ENCODE measurements at places on chromosomes 1 and 21.

- DNase-seq, result no peak
Measured at GRCh38 chr1:152870831-152871730, 7.0 kb upstream of the SMCP start.

- no peak for DNase-seq
Measured at GRCh38 chr1:154962156-154962749, 671 bp upstream of the PYGO2 start.

DNA sequence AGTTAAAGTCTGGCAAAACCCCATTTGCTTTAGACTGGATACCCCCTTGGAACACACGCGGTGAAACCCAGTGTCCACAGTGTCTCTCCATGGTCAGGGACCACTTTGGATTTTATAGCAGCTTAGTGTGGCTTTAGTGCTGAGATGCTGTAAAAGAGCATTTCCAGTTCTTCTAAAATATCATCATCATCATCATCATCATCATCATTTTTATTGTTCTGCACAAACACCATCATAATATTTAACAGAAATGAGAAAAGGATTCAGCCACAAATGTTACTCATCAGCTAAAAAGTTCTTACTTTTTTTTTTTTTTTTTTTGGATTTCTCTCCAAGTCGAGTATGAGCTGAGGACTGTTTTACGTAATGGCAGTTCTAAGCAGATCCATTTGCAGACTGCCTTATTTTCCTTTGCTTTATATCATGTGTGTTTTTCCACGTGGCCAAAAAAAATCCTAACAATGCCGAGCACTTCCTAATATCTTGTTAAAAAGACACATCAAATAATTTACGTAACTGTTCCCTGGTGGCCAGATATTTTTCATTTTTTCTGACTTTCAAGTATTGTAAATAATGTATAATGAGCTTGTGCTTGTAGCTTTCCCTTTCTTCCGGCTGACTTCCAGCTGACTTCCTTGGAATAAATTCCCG, 62.8 kb downstream of the EVA1C start:
- no peak for DNase-seq

DNA sequence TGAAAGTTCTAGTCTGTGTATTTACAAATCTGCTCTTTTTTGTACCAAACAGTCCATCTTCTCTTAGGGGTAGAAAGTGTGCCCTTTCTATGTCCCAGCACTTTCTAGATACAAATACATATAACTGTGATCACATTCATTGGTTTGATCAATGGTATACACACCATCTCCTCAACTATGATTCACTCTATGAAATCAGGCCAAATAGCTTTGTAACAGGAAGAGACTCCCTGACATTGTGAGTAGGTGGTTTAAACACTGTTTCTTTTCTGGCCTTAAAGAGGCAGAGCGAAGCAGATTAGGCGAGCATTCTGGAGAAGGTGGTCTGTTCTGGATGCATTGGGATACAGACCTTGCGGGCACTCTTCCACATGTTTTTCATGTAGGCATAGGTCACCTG, 39.3 kb upstream of the EXOSC10 start:
- DNase-seq, result no peak

DNA sequence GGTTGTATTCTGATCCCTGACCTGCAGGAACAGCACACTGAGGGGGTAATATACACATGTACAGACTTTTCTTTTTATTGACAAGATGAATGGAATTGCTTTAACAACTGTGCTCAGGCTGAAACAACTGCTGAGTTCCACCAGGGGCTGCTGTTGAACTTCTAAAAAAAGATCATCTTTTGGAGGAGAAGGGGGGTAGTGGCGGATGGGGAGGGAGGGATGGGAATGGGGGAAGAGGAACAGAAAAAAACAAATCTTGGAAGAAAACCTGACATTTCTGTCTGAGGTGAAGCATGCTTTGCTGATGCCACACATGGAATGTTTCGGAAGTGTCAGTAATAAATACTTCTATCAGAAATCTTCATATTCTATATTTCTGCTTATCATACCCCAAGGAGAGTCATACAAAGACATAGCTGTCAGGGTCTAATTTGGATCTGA, 75.0 kb downstream of the RWDD3 start:
- no peak for DNase-seq

GRCh38 chr1:42164551-42165420, at the start of gene GUCA2A:
Gene GUCA2A (minus strand): TSS chr1:42164745. CDS start chr1:42164712, 33 bp downstream.
- no peak for DNase-seq

DNA sequence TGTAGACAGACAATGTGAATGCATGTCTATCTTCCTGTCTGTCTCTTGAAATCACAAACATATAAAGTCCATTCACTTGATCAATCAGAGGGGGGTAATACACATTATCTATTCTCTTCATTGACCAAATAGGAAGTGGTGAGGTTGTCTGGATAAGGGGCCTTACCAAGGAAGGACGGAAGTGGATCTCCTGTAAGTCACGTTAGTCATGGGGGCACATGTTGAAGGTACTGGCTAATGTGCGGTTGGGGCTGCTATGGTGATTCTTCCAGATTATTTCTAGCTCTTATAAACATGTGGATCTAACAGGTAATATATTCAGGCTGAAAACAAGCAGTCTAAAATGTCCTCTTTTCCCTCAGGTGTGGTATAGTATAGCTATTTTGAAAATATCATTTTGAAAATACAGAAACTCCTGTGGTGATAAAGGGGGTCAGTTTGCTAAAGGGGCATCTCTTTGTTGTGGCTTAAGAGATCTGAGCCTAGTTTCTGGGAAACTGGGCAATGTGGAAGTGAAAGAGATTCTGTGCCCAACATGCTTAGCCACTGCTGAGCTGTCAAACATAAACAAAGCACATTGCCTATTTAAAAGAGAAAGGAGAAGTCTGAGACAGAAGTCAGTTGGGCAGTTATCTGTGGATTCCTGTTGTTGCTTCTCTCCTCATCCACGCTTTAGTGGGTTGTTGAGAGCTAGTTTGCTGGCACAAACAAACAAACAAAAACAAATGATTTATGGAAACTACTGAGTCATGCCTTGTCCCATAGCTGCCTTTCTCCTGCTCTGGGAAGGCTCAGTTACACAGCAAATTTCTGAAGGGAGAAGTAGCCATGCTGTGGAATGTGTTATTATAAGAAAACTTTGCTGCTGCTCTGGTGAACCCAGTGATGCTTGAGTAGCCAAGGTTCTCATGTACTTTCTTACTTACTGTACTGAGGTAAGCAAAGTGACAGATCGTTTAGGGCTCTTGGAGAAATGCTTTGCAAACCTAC, 166.9 kb downstream of the HLX start:
- peak; percentile 69 for DNase-seq

GRCh38 chr1:30462166-30462565, 261.2 kb downstream of the MATN1 start:
- DNase-seq, result no peak

- no peak for DNase-seq
Measured at GRCh38 chr1:193631306-193631705, 444.9 kb upstream of the B3GALT2 start.

DNA sequence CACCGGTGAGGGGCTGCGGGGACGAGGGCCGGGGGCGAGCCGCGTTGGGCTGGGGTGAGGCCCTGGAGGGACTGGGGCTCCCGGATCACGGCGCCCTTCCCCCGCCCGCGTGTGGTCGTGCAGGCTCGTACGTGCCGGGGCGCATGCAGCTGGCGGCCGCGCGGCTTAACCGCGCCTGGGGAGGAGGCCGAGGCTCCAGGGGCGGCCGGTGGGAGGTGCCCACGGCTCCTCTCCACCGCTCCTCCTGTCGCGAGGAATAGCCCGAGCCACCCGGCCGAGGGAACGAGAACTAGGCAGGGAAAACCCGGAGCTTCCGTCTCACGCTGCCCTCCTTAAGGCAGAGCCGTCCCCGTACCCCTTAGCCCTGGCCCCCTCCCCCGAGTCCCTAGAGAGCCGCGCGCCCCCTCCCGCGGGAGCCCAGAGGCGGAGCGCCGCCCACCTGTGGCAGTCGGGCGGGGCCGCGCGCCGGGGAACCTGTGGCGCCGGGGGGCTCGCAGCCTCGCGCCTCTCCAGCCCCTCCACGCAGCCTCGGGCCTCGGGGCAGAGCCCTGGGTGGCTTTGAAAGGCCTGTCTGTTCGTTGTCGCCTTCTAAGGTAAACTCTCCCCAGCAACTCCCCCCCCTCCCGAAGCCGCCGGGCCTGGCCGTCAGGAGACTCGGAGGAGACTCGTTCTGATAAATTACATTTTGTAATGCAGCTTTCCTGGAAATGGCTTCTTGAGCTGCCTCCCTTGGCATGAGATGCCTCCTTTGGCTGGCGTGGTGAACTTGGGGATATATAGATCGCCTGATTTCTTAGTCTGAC, 746 bp downstream of the AK4 start:
- peak; percentile 84 for DNase-seq

DNA sequence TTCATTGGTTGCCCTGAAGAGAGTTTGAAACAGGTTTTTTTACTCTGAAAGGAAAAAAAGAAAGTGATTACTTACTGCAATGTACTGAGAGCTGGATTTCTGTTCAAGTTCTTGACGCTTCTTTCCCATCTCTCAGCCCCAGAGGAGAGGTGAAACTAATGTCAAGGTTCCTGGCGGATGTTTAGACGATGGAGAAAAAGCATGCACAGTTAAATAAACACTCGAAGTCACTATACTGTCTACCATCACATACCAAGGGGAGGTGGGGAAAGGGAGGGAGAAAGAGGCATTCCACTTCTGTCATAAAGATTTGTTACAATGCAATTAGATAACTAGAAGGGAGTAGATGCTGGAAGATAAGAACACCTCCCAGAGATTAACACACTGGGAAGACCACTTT, 177.0 kb upstream of the TNR start:
- DNase-seq, result no peak

DNA sequence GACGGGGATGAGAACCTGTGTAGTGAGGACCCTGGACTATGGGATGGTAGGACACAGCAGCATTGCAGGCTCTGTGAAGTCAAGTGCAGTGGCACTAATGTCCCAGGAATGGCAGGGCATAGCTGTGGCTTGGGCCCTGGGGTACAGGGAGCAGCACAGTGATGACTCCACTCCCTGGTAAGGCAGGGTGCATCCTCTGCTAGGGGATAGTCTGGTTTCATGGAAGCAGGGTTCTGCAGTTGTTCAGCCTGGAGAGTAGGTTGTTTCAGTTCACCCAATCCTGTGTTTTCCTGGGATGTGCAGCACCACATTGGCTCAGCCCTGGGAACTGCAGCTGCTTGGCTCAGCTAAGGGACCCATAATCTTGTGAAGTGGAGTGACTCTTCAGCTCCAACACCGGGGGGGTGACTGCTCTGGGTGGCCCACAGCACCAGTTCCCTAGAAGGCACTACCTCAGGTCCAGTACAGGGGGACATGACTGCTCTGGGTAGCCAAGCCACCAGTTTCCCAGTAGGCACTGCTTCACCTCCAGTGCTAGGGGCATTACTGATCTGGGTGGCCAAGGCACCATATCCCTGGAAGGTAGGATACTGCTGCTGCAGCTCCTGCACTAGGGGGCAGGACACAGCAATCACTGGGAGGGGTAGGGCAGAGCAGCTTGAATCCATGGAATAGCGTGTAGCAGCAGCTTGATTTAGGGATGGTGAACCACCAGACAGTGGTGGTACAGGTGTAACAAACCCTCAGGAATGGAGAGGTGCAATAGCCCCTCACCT, 15.3 kb upstream of the C1orf185 start:
- no peak for DNase-seq

DNA sequence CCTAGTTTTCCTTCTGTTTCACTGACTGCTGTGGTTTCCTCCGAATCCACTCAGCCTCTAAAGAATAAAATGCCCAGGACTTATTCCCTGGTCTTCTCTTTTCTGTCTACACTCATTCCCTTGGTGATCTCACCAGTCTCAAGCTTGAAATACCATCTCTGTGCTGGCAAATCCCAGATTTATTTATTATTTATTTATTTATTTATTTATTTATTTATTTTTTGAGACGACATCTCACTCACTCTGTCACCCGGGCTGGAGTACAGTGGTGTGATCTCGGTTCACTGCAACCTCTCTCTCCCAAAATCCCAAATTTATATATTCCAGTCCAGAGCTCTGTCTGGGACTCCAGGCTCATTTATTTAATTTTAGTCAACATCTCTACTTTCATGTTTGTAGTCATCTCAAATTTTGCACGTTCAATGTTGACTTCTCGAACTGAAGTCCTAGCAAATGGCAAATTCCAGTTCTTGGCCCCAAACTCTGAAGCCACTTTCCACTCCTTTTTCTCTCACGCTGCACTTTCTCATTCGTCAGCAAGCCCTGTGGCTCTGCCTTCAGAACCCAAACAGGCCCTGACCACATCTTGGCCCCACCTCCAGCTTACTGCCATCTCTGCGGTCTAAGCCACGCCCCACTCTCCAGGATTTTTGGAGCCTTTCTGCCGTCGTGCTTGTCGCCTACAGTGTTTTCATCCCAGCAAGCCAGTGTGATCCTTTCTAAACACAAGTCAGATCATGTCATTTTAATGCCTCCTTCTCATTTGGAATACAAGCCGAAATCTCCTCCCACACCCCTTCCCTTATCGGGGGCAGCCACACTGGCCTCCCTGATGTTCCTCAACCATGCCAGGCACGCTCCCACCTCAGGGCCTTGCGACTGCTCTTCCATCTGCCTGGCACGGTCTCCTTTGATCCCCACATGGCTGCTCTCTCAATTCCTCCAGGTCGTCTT, 14.2 kb upstream of the TENT5B start:
- no peak for DNase-seq

DNA sequence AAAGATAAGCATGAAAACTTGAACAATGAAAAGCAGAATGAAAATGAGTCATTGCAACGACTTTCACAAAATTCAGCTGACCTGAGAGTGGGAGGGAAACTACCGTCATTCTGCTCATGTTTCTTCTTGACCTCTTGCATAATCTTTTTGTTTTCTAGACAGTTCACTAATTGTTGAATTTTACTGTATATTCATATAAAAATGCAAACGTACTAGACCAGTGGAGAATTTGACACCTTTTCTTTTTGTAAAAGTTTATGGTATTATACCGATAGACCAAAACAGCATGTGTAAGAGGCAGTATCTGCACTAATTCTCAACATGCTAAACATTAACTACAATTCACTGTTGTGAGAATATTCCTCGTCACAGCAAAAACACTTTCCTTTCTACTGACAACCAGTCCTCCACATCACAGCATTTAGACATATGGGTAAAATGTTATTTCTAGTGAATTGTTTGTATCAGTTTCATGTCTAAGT, 137.8 kb downstream of the GREM2 start:
- DNase-seq, result no peak

- no peak for DNase-seq
Measured at GRCh38 chr1:12460911-12461621, 156.9 kb downstream of the DHRS3 start.

DNA sequence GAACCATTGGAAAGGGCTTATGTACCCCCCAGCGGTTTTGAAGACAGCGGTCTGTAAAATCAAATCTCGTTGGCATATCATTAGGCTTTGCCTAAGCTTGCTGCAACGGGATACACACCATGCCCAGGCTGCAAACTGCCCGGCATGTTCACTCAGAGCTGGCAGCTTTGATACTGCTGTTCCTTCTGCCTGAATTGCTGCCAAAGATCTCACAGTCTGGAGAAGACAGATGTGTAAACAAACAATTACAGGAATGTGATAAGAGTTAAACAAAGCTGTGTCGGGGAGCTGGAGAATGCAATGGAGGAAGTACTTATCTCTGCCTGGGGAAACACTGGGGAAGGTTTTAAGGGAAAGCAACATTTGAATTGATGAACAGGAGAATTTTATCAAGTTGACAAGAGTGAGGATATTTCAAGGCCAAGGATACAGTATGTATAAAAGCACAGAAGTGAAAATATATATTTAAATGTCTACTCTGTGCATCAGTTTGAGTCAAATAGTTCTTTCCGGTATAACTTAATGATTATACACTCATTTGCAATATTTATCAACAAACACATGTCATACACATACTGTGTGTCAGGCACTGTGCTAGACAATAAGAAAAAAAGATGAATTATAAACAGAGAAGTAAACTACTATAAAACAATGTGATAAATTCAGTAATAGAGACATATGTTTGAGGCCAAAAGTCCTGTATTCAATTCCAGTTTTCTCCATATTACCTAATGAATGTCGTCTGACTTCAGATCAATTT, 29.9 kb downstream of the CHML start:
- DNase-seq, result no peak
